ENCODE measurements at places on chromosomes 7 and 10. TPM values are rescaled to one million over a fixed set of nuclear protein-coding genes. Genes with fewer than 3 reads are reported as not detected.

CUBN gene
- 256 TPM for polyA plus RNA-seq

HYAL4 gene
- polyA plus RNA-seq: 0.12 TPM

CNNM1 gene
- 2.5 TPM for polyA plus RNA-seq

- DNase-seq: no peak
Measured at GRCh38 chr7:55120501-55121198, 101.8 kb downstream of the EGFR start.

- no peak for DNase-seq
Measured at GRCh38 chr7:137727413-137727812, 119.4 kb downstream of the DGKI start.

Data from right renal cortex interstitium (tissue), 3 donors.